Neural crest cell (in vitro differentiated cells): ENCODE measurements at places on chromosomes 11 and 22.

DNA sequence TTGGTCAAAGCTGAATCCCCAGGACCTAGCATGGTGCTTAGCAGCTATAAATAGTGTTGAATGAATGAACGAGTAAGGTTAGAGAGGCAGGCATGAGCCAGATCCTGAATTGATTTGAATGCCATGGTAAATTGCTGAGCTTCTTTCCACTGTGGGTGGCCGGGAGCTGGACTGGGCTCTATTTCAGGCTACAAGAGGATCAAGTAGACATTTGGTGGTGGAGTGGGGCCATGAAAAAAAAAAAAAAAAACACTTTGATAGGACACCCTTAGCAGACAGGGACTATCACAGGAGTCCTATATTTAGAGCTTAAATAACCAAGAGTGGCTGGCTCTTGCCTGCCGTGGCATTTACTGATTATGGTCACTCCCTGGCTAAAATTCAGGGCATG lies 77.6 kb downstream of the MIAT start:
- DNase-seq, result no peak

DNA sequence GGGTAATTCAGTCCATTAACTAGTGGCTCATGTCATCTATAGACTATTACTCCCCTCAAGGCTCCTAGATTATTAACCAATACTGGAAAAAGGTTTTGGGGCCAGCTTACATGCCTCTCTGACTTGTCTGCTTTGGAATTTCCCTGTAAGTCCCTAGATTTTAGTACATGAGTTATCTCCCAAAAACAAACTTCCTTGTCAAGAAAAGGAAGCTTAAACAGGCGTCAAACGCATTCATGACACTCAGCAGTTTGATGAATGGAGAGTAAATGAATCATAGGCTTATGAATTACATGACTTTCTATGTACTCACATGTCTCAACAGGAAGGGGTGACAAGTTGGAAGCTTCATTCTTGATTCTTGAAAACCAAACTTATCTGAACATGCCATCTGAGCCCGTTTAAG lies 70.8 kb downstream of the BLID start:
- no peak for DNase-seq

DNA sequence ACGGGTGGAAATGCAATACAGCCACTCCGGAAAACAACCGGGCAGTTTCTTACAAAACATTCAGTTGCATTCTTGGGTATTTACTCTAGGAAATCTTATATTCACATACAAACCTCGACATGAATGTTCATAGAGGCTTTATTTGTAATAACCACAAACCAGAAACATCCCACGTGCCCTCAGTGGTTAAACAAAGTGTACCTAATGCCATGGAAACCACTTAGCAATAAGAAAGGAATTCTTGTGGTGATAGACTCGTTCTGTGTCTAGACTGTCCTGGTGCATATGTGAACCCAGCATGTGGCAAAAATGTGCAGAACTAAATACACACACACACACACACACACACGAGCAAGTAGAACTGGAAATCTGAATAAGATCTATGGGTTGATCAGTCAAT lies 1073.3 kb downstream of the TBC1D22A start:
- no peak for DNase-seq

- no peak for DNase-seq
Measured at GRCh38 chr11:394034-394857, at the start of gene PKP3. PKP3 (plus strand) TSS chr11:394209; CDS start chr11:394293, 84 bp downstream.

- DNase-seq, result no peak
Measured at GRCh38 chr11:78465169-78465942, 47.7 kb upstream of the GAB2 start.
